ENCODE measurements at places on chromosomes 16 and 17.

- no peak for DNase-seq
Observed at GRCh38 chr17:17983376-17983775, 10.7 kb downstream of the DRC3 start.

GRCh38 chr17:13759518-13760335 is 158.0 kb upstream of the HS3ST3A1 start:
- no peak for DNase-seq

GRCh38 chr16:49884033-49885015 is 28.4 kb upstream of the ZNF423 start:
- DNase-seq, result no peak

- DNase-seq, result no peak
Observed at GRCh38 chr16:72807245-72807644, 240.7 kb downstream of the ZFHX3 start.

All from D721Med (cell line).